ENCODE measurements at places on chromosomes 2 and 18. TPM values are rescaled to one million over a fixed set of nuclear protein-coding genes. Genes with fewer than 3 reads are reported as not detected.

The ABCB11 gene
- not detected for total RNA-seq

The ALPG gene
- total RNA-seq: not detected

The DCDC2C gene
- total RNA-seq: not detected

The NDC80 gene
- 9.5 TPM for total RNA-seq

The PEX13 gene
- 44.7 TPM for total RNA-seq

The GPR45 gene
- not detected for total RNA-seq

The TMEM247 gene
- not detected for total RNA-seq

The ASAP2 gene
- 55.7 TPM for total RNA-seq

The IL1RL2 gene
- total RNA-seq: 2.1 TPM

The CERKL gene
- not detected for total RNA-seq

Measured in hair follicular keratinocyte (primary cell).